ENCODE measurements at places on chromosomes 3 and 15. TPM values are rescaled to one million over a fixed set of nuclear protein-coding genes. Genes with fewer than 3 reads are reported as not detected.

The CD96 gene
- 5.1 TPM for total RNA-seq

The CPN2 gene
- not detected for total RNA-seq

The THBS1 gene
- total RNA-seq: 868 TPM

DNA sequence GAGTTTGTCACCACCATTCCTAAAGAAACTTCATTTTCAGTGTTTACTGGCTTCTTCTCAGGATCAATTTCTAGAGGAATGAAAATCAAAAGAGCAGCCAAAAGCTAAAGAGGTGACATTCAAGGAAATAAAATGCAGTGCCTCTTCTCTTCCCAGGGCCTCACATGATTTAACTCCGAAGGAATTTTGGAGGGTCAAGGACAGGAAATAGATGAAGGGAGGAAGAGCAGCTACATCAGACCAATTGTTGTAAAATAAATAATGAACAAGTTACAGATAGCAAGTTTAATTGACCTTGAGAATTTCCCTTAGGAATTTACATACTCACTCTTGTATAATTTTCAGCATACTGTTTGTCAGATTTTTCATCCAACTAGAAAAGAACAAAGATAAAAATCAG lies 78.1 kb downstream of the LRRFIP2 start:
- no peak overlapping the region for H3K27ac ChIP-seq
- no peaks in the 10 kb centered on the region for H3K36me3 ChIP-seq
- no peaks in the 10 kb centered on the region for H3K27me3 ChIP-seq

The GRK7 gene
- total RNA-seq: not detected

- H3K4me1 ChIP-seq: no peaks in the 10 kb centered on the region
- no peak overlapping the region for H3K4me3 ChIP-seq
- no peak for DNase-seq
- H3K36me3 ChIP-seq: no peaks in the 10 kb centered on the region
- H3K27me3 ChIP-seq: no peaks in the 10 kb centered on the region
Measured at GRCh38 chr3:155667988-155668387, 76.9 kb downstream of the PLCH1 start.

Measured in thoracic aorta (tissue), 2 donors.